Spleen (tissue), 13 donors: ENCODE measurements at places on chromosomes 12 and 14.

GRCh38 chr14:61477712-61478462, 156.5 kb downstream of the PRKCH start:
- DNase-seq, result peak; percentile 92

- DNase-seq, result no peak
Observed at GRCh38 chr12:125149160-125150108, 84.2 kb downstream of the AACS start.

GRCh38 chr12:131827961-131828534, at the start of gene MMP17:
Gene MMP17 (plus strand): TSS chr12:131828393. CDS start chr12:131828495, 102 bp downstream.
- peak; percentile 88 for DNase-seq

GRCh38 chr12:18430425-18431048, 169.2 kb downstream of the PIK3C2G start:
- DNase-seq, result no peak

GRCh38 chr14:69841656-69842055, 37.6 kb upstream of the SMOC1 start:
- DNase-seq, result no peak

- DNase-seq, result no peak
Observed at GRCh38 chr14:53093206-53093605, 59.9 kb downstream of the DDHD1 start.

- DNase-seq, result no peak
Observed at GRCh38 chr14:33931461-33931860, 19.4 kb downstream of the EGLN3 start.

DNA sequence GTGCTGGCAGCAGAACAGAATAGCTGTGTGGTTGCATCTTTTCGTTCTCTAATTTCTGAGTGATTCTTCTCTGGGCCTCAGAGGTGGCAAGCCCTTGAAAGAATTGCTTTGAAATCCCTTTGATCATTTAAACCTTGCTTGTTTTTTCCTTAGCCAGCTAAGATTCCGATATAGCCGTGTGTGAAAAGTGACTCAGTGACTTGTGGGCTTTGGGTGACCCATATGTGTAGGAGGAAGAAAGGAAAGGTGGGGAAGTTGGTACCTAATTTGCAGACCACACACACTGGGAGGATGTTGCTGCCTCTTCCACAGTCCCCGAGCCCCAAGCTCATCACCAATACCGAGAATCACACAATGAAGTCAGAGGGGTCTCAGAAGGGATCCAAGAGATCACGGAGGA, 18.8 kb downstream of the SLC24A4 start:
- no peak for DNase-seq

DNA sequence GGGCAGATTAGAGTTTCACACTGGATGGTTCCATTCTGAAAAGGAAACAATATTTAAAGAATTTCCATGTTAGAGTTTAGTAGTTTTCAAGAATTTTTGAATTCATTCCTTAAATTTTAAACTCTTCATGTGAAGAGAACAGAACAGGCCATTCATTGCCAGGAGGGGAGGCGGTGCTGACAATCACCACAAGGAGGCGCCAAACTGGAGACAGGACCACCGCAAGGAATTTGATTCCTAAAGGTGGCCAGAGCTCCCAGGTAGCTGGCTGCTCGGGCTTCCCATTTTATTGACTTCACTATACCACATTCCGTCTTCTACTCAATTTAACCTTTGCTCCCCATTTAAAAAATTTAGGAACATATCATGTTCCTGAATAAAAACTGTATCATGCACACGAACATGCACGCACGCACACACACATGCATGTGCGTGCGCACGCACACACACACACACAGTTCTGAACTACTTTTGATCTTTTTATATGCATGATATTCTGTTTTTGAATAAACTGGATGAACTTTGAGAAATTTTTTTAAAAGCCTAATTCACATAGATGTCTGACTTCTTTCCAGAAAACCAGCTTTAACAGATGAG, 101.2 kb downstream of the NELL2 start:
- DNase-seq, result peak; percentile 73

GRCh38 chr12:7638064-7638759, 27.5 kb downstream of the APOBEC1 start:
- DNase-seq, result no peak

GRCh38 chr14:32330351-32331111, 1.4 kb downstream of the AKAP6 start:
- no peak for DNase-seq

DNA sequence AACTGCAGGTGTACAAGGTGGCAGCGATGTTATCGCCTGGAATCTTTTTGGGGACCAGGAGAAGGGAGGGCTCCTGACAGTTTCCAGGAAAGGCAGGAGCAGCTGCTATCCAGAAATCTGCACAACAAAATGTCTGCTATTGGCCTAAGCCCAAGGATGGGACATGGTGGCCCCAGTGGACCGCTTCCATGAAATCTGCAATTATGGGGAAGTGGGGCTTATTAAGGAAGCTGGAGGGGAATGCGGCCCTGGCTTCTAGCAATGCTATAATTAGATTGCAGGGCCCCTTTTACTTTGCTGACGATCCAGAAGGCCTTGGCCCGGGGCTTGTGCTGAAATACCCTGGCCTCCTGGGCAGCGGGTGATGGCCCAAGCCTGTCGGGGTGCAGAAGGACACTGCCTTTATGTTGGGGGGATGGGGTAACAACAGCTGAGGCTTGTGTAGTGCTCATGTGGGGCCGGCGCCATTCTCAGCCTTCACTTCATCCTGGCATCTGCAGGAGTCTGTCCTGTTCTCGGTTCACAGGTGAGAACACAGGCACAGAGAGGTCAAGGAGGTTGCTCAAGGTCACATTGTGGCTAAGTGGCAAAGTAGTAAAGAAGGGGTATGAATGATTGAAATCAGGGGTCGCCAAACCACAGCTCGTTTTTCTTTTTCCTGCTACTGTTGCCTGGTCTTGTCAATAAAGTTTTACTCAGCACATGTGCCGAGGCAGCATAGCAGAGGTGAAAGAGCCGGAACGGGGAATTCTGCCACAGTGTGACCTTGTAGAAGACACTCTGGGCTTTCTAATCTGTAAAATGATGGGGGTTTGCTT, 153.5 kb downstream of the RBM19 start:
- DNase-seq, result no peak

DNA sequence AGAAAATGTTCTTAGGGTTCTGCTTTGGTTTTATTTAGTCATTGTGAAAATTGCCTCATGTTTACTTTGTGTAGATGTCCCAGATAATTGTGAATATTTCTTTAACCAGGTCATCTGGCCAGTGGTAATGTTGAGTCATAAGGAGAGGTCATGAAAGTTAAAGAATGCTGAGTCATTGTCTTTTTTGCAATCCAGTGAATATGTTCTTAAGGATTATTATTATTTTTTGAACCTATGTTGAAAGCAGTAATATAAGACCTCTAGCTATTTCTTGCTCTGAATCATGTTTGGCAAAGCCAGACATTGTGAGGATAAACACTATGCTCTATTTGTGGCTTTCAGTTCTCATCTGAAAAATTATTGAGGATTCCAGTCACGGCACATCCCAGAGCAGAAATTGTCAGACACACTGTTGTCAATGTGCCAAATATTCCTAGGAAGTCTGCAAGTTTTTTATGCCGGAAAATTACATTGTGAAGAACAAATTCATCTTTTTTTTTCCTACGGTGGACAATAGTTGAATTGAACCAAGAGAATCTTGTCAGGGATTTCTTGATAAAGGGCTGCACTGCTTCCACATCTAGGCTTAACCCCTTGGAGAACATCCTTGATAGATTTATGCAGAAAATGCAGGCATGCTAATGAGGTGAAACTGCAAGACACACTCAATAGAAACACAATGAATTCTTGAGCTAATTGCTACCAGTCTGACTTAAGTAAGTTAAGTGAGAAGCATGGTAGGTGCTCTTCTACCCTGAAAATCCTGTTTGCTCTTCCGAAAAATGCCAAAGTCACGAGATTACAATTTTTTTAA, 369.6 kb downstream of the ATP23 start:
- DNase-seq, result no peak
